ENCODE measurements at places on chromosomes 4 and X.

- peak; percentile 8 for DNase-seq
These were observed 169.1 kb downstream of the GUCY2F start for GRCh38 chrX:109312757-109313156.

DNA sequence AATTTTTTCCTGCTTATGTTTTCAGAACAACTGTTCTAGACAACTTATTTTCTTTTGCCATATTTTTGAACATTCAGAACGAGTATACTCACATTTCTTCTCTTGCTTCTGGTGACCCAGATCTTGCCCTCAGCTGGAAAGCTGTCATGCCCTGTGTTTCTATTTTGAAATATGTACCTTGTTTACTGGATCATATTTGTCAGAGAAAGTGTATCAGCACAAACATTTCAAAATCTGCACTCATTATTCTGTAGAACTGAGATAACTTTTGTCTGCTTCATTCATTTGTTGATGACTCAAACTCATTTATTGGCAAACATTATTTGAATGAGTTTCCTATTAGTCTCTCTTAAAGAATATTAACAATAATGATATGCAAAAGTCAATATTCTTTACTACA is 46.2 kb upstream of the FAM9A start:
- DNase-seq: no peak

GRCh38 chrX:24226176-24226575 is 76.6 kb downstream of the ZFX start:
- no peak for DNase-seq

- DNase-seq: no peak
These were observed 98.9 kb upstream of the NAP1L5 start for GRCh38 chr4:88796545-88796944.

- DNase-seq: peak; percentile 92
These were observed 22.5 kb downstream of the MED28 start for GRCh38 chr4:17636696-17637622.

GRCh38 chr4:101458914-101459313 is 111.6 kb upstream of the PPP3CA start:
- DNase-seq: no peak

- no peak for DNase-seq
These were observed 686 bp downstream of the FIP1L1 start for GRCh38 chr4:53378171-53378482.

DNA sequence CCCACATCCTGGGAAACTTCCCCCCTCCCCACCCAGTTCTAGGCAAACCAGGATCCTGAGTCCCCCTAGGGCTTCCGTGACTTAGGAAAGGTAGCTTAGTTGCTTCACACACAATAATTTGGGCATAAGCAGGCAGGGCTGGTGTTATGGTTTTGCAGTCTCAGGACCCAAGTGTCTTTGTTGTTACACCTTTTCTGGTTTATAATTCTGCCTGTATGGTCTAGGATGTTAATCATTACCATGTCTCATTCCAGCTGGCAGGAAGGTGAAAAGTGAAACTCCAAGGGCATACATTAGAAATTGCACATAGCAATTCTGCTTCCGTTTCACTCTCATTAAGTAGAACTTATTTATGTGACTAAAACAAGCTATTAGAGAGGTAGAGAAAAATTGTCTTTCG is 16.8 kb downstream of the UGT8 start:
- DNase-seq: no peak

- peak; percentile 11 for DNase-seq
These were observed 174.7 kb upstream of the GPRIN3 start for GRCh38 chr4:89482251-89482650.

- DNase-seq: no peak
These were observed 25.0 kb upstream of the RAPGEF2 start for GRCh38 chr4:159077702-159078495.

DNA sequence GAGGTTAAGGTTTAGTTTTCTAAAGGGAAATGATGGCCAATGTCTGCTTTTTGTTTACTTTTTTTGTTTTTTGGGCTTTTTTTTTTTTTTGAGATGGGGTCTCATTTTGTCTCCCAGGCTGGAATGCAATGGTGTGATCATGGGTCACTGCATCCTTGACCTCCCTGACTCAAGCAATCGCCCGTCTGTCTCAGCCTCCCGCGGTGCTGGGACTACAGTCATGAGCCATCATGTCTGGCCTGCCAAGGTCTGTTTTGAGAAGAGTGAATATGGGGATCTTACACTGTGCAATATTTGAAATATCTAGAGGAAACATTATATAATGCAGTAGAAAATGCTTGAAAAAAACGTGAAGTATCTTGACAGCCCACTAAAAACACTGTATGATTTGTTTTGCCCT is 162.5 kb downstream of the GASK1B start:
- DNase-seq: no peak

DNA sequence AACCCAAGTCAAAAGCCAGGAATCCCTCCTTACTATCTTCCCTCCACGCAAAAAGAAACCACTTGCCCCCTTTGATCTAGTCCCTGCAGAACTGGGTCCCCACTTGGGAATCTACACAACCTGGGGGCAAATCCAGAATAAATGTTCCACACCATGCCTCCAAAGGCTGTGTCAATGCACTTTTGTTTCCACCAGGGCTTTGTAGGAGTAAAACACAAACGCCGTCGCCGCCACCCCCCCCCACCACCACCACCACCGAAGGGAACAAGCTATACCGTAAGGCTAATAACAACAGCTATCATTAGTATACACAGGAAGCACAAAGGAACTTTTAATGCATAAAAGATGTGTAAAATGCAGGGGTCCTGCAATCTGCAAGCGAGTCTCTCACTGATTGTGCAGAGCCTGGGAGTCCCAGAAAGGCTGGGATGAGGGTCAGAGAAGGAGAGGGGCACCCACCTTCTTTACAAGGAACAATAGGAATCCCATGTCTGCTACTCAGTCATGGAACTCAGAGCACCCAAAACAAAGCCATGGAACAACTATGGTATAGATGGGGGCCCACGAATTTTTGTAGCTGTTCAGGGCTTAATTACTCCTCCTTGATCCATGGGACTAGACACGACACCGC is 13.2 kb downstream of the BCOR start:
- DNase-seq: no peak

- peak; percentile 14 for DNase-seq
These were observed 163.6 kb downstream of the SPRY1 start for GRCh38 chr4:123559955-123560871.

DNA sequence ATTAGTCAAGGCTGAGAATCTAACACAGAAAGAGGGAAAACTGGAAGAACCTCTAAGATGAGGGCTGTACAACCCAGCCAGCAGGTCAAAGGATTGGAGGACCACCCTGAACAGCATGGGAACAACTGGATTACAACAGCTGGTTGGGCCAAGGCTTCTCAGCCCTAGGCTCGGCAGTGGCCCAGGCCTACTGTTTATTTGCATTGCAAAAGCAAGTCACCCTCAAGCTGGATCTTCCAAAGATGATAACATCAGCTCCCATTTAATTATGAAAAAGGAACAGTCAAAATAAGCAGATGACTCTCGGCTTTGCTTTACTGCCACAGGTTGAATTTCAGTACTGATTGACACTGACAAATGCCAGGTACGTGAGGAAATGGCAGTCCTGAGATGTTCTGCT is 61.8 kb downstream of the GPC3 start:
- no peak for DNase-seq

DNA sequence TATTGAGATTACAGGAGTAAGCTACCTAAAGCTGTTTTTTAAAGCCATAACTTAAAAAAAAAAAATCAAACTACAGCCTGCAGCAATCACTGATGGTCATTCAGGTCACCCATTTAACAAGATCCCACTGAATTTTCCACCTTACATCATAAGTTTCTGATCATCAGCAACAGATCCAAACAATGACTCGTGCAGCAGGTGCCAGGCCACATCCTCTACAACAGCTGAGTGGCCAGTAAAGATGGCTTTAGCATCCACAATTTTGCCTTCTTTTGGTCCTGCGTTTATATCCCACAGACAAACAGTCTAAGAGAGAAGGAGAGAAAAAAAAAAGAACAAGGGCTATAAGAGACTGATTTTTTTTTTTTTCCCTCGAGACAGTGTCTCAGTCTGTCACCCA is 16.6 kb downstream of the RBBP7 start:
- DNase-seq: no peak

GRCh38 chrX:145405012-145405411 is 157.7 kb downstream of the SPANXN1 start:
- peak; percentile 7 for DNase-seq

DNA sequence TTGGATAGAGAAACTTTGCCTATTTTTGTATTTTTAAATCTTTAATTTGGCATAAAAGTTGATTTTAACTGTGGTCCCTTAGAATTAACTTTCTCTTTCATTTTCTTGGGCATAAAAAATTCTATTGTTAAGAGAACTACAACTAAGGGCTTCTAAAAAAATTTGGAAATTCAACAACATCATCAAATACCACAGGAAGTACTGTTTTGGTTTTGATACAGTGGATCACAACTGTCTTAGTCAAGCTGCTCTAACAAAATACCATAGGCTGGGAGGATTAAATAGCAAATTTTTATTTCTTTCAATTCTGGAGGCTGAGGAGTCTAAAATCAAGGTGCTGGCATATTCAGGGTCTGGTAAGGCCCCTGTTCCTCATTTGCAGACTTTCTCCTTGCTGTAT is 19.9 kb upstream of the NPFFR2 start:
- no peak for DNase-seq

- no peak for DNase-seq
These were observed 112.4 kb downstream of the RNF150 start for GRCh38 chr4:141020801-141021261.

DNA sequence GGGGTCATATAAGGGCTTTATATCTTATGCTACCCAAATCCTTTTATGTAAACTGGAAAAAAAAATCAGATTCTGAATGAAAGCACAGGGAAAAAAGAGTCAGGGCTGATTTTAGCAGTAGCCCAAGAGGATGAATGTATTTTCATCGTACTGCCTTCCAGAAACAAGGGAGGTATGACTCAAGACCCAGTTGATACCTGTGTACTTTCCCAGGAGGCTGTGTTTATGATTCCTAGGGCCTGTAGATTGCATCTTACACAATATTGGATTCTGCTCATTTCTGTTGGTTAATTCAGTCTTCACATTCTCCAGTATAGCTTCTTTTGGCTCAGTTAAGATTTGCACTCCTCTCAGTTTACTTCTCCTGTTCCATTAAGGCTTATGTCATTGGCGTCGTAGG is 127.9 kb upstream of the LIMCH1 start:
- DNase-seq: no peak

- DNase-seq: peak; percentile 25
These were observed 100.3 kb downstream of the PAPSS1 start for GRCh38 chr4:107619731-107620130.

DNA sequence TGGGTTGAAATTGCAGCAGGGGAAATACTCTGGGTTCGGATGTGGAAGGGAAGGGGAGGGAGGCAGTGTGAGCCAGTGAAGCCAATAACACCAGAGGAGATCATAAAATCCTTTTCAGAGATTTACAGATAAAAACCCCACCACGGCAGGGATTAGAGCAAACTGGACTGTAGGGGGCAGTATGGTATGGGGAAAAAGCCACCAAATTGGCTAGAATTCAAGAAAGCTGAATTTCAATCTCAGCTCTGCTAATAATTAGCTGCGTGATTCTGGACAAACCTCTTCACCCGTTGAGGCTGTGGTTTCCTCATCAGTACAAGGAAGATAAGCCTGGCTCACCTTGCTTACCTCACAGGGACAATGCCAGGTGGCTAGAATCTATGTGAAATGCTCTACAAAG is 108.1 kb downstream of the ATG4A start:
- peak; percentile 17 for DNase-seq

- peak; percentile 53 for DNase-seq
These were observed 18.6 kb downstream of the CLCN4 start for GRCh38 chrX:10175319-10175871.

GRCh38 chr4:71229477-71230270 is 109.1 kb upstream of the SLC4A4 start:
- peak; percentile 74 for DNase-seq

All from AG20443 (cell line).